ENCODE measurements at places on chromosomes 4 and X.

DNA sequence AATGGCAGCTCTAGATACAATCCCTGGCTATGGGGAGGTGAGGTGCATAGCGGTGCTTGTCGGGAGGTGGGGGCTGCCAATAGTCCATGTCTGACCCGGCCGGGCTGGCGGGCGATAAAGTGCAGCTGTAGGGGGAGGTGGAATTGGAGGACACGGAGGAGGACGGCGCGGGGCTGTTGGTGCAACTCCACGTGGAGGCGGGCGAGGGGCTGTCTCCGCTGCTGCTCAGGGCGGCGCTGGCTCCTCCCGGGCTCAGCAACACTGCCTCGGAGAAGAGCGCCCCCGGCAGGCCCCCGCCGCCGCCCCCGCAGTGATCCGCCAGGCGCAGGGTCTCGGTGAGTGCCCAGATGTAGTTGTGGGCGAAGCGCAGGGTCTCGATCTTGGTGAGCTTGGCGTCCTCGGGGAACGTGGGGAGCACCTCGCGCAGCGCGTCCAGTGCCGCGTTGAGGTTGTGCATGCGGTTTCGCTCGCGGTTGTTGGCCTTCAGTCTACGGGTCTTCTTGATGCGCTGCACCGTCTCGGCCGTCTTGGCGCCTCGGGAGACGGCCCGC lies 1.3 kb downstream of the NEUROG2 start:
- no peak for DNase-seq

- no peak for DNase-seq
Measured at GRCh38 chr4:112031712-112032328, 113.4 kb upstream of the FAM241A start.

DNA sequence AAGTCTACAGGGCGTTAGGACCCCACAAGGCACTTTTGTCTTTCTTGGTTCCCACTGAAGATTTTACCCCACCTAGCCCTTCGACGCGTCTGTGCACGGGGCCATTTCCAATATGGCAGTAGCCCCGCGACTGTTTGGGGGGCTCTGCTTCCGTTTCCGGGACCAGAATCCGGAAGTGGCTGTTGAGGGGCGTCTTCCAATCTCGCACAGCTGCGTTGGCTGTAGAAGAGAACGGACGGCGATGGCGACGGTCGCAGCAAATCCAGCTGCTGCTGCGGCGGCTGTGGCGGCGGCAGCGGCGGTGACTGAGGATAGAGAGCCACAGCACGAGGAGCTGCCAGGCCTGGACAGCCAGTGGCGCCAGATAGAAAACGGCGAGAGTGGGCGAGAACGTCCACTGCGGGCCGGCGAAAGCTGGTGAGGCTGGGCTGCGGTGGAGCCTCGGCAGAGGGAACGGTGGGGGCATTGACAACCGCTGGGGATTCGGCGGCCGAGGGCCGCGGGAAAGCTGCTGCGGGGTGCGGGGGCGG lies at the start of gene USP11:
Gene USP11 (plus strand): TSS at position 207 of the 530 bp plus-strand sequence. CDS start 35 bp downstream, at position 242.
- DNase-seq, result peak; percentile 52

GRCh38 chr4:53748328-53748772 lies 157.1 kb upstream of the LNX1 start:
- DNase-seq, result no peak

GRCh38 chr4:173121076-173121561 lies 47.5 kb upstream of the GALNT7 start:
- no peak for DNase-seq

DNA sequence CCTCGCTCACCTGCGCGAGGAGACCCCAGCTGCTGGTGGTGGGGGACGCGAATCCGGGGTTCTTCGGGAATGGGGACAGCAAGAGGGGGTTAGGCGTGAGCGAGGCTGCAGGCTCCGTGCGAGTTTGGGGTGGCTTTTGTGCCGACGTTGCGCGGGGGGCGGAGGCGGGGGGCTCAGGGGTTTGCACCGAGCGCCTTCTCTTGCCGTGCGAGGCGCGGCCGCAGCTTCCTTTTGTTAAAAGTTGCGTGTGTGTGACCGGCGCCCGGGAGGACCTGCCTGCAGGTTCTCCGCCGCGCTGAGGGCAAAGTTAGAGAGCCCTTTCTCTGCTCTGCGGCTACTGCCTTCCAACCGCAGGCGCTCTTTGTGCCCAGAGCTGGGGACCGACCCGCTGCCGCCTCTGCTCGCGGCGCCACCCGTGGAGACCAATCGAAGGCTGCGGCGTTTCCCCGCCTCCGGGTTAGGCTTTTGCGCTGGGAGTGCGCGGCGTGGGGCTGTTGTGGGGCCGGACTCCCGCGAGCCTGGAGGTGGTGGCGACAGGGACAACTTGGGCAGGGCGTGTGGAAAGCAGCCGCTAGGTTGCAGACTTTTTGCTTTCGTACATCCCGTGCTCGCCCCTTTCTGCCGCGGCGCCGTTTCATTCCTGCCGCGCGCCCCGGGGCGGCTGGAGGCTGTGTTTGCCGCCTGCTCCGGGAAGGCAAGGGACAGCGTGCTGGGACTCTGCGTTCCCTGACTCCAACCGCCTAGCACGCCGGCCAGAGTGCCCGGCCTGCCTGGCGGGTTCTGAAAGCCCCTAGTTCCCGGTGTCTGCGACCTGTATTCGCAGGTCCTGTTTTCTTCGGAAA lies 716 bp downstream of the KIT start:
- no peak for DNase-seq

GRCh38 chr4:10180927-10181744 lies 64.5 kb upstream of the WDR1 start:
- DNase-seq, result peak; percentile 25

DNA sequence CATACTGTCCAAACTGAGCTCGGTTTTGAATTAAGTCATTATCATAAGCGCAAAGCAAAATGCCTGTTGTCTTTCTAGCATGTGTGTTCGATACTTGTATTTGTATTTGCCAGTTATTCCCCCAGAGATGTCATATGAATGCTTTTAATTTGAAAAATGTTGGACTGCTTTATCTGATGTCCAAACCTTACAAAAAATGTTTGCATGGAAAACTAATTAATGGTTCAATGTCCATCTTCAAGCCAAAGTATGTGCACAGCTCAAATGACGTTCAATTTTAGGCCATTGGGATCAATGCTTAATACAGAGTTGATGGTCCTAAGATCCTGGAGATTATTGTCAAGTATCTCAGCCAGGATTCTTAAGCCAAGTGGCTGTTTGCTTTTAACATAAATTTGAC lies 17.2 kb upstream of the HPGDS start:
- no peak for DNase-seq

DNA sequence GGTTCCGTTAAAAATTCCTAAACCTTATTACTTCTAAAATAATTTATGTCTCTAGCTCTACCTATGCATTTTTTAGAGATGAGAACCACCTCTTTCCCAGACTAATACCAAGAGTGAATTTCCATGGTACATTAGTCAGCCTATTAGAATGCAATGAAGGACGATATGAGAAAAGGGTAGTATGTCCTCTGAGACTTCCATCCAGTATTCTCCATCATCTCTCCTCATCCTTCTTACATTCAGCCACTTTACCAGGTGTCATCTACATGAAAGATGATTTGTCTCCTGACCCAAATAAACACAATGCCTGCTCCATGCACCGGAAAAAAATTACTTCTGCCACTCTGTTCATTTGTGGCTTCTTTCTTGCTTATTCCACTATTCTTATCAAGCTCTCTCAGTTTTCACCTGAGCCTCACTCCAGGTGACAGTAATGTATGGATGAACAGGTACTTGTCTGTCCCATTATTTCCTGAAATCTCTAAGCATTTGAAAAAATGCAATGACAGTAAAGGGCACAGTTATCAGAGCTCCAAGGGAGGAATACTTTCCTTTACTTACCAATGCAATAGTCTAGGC lies 97.9 kb downstream of the MAB21L2 start:
- no peak for DNase-seq

DNA sequence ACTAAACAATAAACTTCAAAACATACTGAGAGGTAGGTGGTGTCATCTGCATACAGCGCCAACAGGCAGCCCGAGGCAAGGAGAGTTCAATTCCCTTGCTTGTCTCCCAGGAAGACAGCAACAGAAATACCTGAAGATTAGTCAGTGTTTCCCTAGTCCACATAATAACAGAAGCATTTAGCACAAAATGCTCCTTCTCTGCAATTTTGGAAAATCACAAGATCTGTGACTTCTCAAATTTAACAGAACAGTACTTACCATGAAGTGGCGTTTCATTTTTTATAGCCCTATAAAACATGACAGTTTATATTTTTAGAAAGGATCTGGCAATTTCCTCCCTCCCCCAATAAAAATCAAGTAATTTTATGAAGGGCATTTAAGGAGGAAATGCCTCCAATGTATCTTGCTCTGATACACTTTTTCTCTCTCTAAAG lies 67.1 kb upstream of the MYOZ2 start:
- DNase-seq, result no peak

GRCh38 chr4:153522802-153523094 lies 56.6 kb downstream of the TMEM131L start:
- peak; percentile 50 for DNase-seq

- no peak for DNase-seq
Measured at GRCh38 chr4:180960743-180961401, 1282.3 kb upstream of the TENM3 start.

DNA sequence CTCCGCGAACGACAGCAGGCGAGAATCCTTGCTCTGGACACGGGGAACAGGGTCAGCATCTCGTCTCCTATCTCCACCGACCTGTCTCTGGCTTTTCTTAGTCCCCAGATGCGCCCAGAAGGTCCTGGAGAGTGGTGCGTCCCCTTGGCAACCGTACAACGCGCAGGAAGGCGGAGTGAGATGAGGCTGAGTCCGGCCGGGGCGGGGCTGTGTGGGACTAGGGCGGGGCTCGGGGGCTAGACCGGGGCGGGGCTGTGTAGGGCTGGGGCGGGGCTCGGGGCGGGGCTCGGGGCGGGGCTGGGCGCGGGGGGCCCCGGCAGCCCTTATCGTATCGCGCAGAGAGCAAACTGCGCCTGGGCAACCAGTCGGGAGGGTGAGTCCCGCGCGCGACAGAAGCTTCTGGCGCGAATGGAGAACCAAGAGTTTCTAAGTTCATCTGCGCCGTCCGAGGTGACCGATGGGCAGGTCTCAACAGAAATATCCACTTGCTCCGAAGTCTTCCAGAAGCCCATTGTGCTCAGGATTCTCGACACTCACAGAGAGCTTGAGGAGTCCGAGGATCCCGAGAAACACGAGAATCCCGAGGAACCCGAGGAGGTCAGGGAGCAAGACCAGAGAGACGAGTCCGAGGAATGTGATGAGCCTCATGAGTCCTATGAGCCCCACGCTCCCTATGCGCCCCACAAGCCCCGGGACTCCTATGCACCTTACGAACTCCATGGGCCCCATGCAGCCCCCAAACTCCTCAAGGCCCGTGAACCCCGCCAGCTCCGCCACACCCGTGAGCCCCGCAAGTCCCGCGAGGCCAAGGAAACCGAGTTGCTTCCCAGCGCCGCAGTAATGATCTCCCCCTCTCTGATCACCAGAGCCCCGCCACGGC lies 24.9 kb downstream of the ARL9 start:
- DNase-seq, result peak; percentile 79

GRCh38 chr4:185424905-185425646 lies 688 bp downstream of the UFSP2 start:
- peak; percentile 1 for DNase-seq

GRCh38 chr4:147994491-147995385 lies 262.9 kb downstream of the ARHGAP10 start:
- DNase-seq, result no peak

DNA sequence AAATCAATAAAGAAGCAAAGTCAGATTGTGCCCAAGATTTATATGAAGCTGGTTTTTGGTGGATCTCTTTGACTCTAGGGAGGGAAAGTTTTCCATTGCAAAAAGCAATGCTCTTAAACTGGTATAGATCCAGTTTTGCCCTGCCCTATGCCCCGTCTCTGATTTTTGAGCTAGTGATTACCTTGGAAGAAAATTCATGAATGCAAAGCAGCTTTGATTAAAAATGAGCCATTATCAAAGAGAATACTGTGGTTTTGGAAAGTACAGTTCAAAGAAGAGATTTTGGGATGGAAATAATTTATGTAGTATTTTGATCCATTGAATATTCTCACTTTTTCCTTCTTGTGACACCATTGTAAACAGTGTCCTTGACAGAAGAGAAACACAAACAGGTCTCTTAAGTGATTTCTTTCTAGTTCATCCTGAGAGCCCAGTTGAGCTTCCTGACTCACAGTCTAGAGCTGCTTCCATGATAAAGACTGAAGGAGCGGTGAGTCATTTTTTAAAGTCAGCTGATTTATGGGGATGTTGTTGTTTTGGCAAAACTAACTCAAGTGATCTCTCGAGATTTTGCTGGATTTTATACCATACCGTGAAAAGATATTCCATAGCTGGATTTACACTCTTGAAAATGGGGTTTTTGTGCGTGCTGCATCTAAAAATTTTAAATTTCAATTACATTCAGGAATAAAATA lies 76.7 kb downstream of the AFF1 start:
- DNase-seq, result peak; percentile 27

DNA sequence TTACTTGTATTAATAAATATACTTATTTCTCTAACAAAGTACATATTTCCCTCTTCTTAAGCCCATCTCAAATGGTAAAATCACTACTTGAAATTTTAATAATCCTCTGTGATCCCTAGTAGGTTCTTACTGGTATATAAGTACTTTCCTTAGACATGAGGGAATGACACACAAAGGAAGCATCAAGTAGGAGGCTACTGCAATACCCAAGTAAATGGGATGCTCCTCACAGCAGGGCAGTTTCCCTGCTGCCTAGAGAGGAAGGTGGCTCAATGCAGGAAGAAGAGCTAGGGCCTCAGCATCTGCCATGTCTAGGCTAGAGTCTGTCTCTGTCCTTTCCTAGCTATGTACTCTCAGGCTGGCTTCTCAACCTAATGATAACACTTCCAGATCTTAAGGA lies 122.1 kb upstream of the DIPK2B start:
- DNase-seq, result no peak

- no peak for DNase-seq
Measured at GRCh38 chr4:36313301-36313700, 31.9 kb downstream of the DTHD1 start.

DNA sequence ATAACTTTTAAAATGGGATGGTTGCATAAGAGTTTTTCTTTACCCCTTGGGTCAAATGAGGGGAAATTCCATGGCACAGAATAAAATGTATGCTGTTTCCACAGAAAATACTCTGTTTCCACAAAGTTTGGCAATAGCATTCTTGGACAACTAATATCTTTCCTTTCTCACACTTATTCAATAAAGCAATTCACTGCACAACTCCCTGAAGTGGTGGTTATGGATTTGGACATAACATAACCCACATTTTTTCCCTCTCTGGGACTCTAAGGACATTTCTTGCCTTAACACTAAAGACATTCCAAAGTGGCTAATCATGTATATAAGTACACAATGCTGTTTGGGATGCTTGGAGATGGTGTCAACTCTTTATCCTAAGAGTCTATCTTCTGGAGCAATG lies 51.7 kb upstream of the GPM6B start:
- DNase-seq, result no peak

- no peak for DNase-seq
Measured at GRCh38 chr4:5366421-5366820, 315.1 kb downstream of the STK32B start.

DNA sequence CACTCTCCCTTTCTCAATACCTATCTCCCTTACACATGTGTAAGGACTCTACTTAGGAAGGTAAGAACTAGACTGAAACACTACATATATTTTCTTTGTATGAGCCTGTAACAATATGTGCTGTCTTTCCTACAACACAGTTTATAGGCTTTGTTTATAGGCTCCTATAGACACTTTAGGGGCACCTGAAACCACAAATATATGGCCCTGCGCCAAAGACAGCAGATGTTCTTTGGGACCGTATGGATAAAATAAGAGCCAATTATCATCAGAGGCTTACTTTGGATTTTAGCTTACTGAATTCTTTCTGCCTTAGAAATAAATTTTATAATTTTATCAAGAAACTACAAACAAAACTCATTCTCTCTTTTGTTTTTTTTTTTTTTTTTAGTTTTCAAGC lies 16.6 kb upstream of the CXCL3 start:
- no peak for DNase-seq

- DNase-seq, result no peak
Measured at GRCh38 chr4:1448589-1449420, 42.6 kb upstream of the NKX1-1 start.
